ENCODE measurements at places on chromosomes 6 and 20. TPM values are rescaled to one million over a fixed set of nuclear protein-coding genes. Genes with fewer than 3 reads are reported as not detected.

- DNase-seq, result peak; percentile 70
These were observed 82.7 kb downstream of the DLL1 start for GRCh38 chr6:170208182-170208601.

- DNase-seq, result no peak
These were observed 2.1 kb upstream of the LTA start for GRCh38 chr6:31569861-31570536.

DNA sequence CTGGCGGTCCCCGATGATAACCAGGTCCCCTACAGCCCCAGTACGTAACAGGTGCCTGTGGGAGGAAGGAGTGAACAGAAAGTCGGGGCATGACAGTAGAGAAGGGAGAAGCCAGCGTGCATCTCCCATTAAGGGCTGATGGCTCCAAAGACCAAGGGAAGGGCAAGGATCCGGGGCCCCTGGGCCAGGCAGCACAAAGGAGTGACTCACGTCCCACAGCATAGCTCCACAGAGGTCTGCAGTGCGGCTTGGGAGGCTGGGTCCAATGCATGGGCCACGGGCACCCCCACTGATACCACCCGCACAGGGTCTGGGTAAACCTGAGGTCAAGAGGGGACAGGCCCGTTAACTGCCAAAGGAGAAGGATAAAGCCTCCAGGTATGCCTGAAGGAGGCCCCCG, 10.3 kb downstream of the AARS2 start:
- DNase-seq, result no peak

DNA sequence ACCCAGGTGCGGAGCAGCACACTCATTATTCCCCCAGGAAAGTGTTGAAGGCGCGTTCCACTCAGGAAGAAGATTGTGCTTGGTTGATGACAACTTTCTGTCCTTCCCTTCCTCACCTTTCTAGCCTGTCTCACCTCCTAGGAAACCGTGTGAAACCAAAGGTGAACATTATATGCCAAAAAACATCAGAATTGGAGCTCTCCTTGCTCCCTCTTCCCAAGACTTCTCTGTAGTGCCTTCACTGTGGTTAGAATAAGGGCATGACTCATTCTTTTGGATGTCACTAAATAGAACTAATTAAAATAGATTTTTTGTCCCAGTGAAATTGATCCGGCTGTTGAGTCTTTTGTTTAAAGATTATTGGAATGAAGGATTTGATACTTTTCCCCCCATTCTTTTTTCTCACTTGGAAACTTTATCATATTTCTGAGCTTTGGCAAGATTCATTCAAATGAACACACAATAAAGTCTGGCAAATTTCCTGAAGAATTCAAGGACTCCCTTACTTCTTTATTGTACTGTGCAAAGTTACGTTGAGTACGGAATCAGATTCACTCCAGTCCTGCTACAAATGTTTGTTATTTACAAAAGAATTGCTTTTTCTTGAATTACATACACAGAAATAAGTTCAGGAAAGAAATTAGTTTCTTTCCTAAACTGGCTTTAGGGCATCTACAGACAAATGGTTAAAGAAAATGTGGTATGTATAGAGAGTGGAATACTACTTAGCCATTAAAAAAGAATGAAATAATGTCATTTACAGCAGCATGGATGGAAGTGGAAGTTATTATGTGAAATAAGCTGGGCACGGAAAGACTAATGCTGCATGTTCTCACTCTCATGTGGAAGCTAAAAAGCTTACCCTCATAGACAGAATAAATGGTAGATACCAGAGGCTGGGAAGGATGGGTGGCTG, 142.8 kb upstream of the AKAP12 start:
- no peak for DNase-seq

DNA sequence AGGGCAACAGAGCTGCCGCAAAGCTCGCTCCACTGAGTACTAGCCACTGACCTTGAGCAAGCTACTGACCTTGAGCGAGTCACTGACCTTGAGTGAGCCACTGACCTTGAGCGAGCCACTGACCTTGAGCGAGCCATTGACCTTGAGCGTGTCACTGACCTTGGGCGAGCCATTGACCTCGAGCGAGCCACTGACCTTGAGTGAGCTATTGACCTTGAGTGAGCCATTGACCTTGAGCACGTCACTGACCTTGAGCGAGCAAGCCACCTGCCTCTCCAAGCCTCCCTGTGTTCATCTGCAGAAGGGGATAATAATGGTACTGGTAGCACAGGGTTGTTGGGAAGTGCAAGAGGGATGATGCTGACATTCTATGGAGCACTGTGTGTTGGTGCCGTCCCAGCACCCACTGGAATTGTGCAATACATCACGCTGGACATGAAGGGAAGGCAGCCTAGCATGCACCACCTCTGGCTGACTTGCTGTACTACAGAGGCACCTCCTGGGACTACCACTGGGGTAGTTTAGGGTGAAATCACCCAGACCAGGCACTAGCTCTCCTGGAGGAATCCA, 60.2 kb downstream of the CTCFL start:
- no peak for DNase-seq

GRCh38 chr6:166588691-166589336, 2.3 kb upstream of the RAMACL start:
- peak; percentile 75 for DNase-seq

DNA sequence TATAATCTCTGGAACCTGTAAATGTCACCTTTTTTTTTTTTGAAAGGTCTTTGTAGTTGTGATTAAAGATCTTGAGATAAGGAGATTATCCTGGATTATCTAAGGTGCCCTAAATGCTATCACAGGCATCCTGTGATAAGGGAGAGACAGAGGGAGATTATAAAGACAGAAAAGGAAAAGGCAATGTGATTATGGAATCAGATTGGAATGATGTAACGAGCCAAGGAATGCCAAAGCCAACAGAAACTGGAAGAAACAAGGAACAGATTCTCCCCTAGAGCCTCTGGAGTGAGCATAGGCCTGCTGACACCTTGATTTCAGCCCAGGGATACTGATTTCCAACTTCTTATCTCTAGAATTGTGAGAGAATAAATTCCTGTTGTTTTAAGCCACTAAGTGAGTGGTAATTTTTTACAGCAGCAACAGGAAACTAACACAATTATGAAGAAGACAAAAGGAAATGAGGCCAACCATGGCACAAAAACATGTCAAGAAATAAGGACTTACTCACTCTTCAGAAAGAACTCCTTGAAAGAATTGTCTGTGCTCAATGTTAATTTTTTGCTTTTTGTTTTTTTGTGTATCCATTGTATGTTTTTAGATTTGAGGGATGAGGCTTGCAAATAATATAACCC, 82.7 kb downstream of the CFAP61 start:
- no peak for DNase-seq

GRCh38 chr6:104404377-104404776, 455.3 kb downstream of the HACE1 start:
- no peak for DNase-seq

GRCh38 chr6:169837529-169838250, 86.3 kb downstream of the ERMARD start:
- no peak for DNase-seq

DNA sequence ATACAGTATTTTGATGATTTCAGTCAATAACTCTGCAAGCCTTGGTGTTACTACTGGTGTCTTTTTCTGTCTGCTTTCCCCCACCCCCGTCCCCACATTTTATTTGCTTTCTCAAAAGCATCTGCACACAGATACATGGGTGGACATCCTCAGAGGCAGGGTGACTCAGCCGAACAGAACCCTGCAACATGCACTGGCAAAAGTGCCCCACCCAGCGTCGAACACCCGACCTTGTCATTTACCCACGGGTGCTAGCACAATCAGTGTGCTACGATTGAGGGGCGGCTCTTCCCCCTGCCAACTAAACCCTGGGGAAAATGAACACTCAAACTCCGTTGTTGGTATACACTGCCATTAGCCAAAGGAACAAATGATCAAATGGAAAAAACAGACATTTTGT, 115.9 kb upstream of the NAA20 start:
- no peak for DNase-seq

- DNase-seq, result no peak
These were observed 9.4 kb upstream of the NCOA7 start for GRCh38 chr6:125781314-125781868.

DNA sequence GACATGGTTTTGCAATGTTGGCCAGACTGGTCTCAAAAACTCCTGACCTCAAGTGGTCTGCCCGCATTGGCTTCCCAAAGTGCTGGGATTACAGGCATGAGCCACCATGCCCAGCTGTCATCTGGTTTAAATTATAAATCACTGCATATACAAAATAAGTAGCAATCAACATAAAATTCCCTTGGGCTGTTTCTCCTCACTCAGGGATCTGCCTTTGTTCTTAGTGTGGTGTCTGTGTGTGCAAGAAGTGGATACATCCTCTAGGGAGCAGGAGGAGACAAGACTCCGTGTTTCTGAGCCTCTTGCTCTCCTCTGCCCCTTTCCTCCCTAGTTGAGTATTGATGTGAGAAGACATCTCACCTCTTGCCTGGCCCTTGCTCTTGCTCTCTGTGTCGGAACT, 65.2 kb upstream of the ADGRF4 start:
- DNase-seq, result no peak

DNA sequence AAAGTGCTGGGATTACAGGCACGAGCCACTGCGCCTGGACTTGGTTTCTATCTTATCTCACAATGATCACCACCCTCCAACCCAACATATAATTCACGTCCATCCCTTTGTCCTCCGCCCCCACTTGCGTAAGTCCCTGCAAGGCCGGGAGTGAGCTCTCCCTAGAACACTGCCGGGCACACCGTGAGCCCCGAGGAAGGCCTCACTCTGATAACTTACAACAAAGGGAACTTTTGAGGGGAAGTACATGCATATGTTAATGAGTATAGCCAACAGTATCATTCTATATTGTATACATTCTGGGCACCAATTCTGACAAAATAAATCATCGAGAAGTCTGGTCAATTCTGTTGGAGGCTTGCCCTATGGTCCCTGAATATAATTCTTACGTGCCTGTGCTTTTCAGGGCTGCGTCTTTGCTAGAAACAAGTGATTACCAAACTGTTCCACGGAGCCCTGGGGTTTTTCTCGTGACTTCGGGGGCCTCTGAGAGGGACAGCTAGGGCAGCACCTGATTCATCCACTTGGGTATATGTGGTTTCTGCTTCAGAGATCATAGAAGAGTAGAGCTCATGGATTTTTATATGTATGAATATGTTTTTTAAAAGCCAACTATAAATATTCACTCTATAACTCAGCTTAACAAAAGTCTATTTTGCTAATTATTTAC, 469.8 kb upstream of the AGPAT4 start:
- DNase-seq, result no peak

DNA sequence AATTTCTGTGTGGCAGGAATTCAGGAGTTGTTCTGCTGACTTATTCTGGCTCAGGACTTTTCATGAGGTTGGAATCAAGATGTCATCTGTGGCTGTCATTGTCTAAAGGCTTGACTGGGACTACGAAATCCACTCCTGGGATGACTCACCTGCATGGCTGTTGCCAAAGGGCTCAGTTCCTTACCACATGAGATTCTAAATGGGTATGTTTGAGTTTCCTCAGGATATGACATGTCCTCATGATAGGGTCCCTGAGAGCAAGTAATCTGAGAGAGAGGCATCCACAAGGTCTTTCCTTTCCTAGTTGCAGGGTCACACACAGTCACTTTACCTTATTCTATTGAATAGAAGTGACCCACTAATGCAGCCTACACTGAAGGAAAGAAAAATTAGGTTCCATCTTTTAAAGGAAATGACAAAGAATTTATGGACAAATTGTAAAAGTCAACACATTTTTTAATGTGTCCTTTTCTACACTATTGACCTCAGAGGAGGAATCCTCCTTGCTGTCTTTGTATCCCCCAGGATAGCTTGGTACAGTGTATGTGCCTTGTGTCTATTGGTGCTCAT, 1025.0 kb upstream of the GJE1 start:
- DNase-seq, result no peak

DNA sequence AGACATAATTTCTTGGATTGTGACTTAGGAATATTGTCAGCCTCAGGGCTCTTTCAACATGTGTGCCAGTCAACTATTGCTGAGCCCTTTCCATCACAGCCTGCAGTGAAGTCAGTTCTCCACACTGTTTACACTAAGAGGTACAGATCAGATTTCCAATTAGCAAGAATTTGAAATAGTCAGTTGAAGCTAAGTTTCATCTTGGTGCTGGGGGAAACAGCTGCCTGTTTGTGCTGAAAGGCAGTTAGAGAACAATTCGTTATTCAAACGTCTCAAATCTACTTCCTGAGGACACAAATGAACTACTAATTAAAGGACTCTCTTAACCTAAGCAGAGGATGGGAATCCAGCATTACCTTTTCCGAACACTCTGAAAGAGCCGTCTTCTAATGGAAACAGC, 25.9 kb downstream of the ADGRF1 start:
- no peak for DNase-seq

DNA sequence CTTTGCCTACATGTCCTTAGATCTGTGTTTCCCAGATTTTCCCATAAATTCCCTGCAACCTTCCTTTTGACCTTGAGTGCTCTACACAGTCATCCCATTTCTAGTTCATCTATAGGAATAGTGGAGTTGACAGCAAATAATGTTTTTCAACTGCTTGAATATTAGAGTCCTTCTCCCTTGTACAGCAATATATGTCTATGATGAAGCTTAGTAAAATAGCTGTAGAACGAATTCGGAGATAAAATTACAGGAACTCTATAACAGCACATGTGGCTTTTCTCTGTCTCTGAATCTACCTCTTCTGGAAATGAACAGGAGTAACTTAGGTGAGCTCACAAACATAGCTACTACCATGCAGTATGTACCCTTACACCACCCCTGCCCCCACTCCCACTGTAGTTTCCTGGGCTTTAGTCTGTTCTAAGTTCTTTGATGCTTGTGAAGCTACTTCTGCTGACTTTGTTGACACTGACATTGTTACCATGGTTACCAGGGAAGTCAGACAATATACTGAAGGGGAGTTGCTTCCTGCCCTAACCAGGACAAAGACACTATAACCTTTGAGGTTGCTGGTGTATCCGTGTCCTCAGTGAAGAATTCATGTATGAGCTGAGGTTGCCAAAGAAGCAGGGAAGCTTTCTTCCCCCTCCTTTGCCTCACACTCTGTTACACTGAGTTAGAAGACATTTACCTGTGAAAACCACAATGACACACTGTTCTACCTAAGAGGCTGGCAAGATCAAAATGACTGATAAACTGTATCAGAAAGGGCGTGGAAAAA, 35.8 kb upstream of the SHLD1 start:
- no peak for DNase-seq

Gene ZNF165
- total RNA-seq, result 0.78 TPM

Gene PLCB4
- total RNA-seq, result 5.3 TPM

Gene HLA-DRB5
- not detected for total RNA-seq

Gene RSPH9
- 0.16 TPM for total RNA-seq

Gene MCHR2
- total RNA-seq, result not detected

Gene EBF4
- 12.8 TPM for total RNA-seq

Gene RNASET2
- 20.3 TPM for total RNA-seq

Gene GMPR
- total RNA-seq, result 7.8 TPM

Gene C6orf118
- not detected for total RNA-seq

Gene BAG2
- 9.1 TPM for total RNA-seq

Gene TRAPPC3L
- total RNA-seq, result not detected

Gene TGM3
- total RNA-seq, result not detected
